ENCODE measurements at places on chromosomes 12 and 14. TPM values are rescaled to one million over a fixed set of nuclear protein-coding genes. Genes with fewer than 3 reads are reported as not detected.

DNA sequence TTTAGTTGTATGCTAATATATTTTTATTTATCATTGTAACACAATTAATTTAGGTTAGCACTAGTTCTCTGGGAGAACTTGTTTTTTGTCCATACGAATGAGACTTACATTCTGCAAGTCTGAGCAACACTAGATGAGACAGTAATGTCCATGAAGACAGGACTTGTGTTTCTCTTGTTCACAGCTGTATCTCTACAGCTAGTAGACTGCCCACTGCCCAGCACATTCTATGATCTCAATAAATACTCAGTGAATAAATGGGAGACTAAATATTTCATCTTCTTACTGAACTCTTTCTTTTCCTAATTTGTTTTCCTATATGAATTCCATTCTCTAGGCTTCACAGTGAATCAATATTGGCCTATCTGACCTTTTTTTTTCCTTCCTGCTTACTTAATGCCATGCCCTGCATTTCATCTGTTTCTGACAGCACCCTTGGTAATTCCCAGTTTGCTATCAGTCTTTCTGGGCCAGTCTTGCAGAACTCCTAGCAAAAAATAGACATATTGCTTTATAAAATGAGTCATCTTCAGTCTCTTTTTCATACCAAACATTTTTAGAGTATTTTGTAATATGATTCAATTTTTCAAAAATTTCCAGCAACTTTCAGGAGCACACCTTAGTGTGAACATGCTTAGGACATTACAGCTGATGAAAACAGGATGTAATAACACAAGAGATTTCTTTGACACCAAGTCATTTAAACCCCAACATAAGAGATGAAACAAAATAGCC is 185.5 kb upstream of the ATP2B1 start:
- ATAC-seq = no peak

DNA sequence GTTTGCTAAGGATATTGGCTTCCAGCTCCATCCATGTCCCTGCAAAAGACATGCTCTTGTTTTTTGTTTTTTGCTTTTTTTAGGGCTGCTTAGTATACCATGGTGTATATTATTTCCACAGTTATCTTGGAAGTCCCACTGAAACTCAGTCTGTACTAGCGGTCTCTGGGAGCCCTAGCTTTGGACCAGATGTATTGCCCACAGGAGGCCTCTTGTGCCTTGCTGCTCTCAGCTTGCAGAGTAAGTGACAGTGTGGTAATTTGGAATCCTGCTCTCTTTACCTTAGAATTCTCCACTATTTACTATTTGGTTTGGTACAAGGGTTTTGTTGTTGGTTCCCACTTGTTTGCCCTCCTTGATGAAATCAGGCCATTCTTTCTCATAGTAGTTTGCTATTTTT is 1022.9 kb downstream of the LRFN5 start:
- ATAC-seq = no peak

Gene MYH6
- 0.15 TPM for total RNA-seq

Gene MORN3
- 0.85 TPM for total RNA-seq

Gene SERPINA12
- total RNA-seq = not detected

Data from motor neuron (in vitro differentiated cells).